NCI-H1694 (cell line): ENCODE measurements at places on chromosomes 5 and 9.

DNA sequence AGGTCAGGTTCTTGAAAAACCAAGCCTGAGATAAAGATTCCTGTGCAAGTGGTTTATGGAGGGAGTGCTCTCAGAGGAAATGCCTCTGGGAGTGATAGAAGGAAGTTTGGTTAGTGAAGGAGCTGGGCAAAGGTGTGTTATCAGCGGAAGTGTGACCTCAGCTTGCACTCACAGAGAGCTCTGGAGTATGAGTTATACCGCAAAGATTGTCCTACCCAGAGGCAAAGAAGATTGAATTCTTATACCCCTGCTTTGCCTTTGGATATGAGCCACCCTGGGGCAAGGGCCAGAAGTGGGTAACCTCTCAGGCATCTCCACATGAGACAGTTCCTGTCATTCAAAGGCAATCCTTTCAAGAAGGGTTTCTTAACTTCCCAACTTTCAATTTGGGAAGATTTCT lies 145.6 kb downstream of the MUSK start:
- DNase-seq = no peak

DNA sequence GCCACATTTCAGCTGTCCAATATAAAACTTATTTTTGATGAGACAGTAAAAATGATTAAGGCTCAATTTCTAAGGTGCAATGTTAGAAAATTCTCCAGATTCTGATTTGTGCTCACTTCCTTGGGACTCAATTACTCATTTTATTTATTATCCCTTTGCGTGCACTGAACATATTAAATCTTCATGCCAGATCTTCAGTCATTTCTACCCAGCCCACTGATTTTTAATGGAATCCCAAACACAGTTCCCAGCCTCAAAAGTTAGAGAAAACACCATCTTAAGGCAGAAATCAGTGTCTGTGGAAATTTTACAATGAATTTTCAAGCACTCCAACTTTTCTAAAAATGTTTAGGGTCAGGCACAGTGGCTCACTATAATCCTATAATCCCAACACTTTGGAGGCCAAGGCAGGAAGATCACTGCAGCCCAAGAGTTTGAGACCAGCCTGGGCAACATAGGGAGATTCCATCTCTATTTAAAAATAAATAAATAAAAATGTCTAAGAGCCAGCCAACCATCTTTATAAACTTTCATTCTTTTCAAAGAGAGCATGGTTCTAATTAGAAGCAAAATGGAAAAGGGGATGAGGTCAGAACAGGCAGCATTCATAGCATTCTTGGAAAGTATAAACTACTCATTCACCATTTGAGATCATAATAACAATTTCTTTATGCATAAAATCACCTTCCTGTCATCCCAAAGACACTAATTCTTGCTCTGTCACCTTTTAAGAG lies 53.7 kb downstream of the TLE1 start:
- DNase-seq = no peak

- no peak for DNase-seq
These were observed 107.0 kb downstream of the ZNF354C start for GRCh38 chr5:179166886-179167841.

GRCh38 chr9:112242147-112242804 lies 67.2 kb upstream of the SUSD1 start:
- DNase-seq = no peak

- no peak for DNase-seq
These were observed 74.1 kb upstream of the ELL2 start for GRCh38 chr5:96035796-96036195.

DNA sequence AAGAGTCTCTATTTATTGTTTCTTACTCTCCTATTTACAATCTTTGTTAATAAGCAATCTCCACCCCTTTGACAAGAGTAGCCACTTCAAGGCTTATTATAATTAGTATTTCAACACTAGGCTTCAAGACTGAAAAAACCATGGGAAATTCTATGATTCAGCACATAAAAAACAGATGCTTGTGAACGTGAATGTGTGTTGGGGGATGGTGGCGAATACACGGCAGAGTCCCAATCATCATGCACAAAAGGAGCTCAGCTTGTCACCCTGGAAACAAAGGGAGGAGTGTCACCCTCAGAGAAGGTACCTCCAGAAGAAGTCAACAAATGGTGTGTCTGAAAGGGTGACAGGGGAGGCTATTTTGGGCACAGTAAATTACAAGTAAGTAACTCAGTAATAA lies 157.2 kb upstream of the RETREG1 start:
- no peak for DNase-seq

DNA sequence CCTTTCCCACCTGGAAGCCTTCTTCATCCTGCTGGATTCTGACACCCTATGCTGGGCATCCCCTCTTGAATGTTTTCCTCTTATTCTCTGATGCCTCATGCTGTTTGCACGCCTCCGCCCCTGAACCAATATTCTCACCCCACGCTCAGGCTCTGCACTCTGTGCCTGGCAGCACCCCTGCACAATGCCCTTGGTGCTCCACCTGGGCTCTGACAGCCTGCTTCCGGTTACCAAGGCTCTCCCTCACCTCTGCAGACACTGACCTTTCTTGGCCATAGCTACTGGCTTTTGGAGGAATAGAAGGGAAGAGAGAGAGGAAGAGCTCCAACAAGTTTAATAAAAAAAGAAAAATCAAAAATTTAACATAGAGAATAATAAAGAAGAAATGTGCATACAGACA lies 108.7 kb upstream of the SHB start:
- DNase-seq = no peak

GRCh38 chr9:1429297-1429696 lies 379.1 kb downstream of the DMRT2 start:
- DNase-seq = no peak
